ENCODE measurements at places on chromosomes 16 and 17.

DNA sequence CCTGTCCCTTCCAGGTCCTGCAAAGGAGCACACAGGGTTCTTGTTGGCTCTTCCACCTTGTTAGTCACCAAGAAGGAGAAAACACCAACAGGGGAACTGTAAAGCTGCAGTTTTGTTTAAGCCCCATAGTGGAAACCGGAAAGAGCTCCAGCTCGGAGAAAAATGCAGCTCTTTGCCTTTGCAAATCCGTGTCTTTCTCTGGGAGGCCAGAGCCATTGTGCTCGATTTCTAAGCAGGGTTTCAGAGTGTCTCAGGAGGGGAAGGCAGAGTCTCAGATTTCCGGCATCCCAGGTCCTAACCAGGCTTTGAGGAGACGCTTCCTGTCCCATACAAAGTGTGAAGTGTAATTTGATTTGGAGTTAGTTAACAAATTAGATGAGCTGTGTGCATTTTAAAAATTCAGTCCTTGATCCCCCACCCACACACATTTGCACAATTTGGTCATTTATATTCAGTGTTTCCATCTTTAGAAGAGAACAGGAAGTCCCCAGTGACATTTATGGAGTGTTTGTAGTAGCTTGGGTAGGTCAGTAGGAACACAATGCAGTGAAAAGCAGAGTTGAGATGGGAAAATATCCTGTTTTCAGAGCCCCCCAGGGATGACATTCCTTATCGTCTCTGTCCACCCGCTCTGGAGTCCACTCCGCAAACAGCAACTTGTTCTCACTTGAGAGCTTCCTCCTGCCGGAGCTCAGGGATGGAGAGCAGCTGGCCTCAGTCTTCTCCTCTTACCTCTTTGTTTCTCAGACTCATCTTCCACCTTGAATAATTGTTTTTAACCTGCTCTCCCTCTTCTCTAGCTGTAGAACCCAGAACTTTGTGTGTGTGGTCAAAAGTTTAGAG is 331.9 kb downstream of the SEC14L1 start:
- no peak for DNase-seq

- DNase-seq = no peak
Observed at GRCh38 chr17:44375196-44376017, 11.8 kb upstream of the FAM171A2 start.

DNA sequence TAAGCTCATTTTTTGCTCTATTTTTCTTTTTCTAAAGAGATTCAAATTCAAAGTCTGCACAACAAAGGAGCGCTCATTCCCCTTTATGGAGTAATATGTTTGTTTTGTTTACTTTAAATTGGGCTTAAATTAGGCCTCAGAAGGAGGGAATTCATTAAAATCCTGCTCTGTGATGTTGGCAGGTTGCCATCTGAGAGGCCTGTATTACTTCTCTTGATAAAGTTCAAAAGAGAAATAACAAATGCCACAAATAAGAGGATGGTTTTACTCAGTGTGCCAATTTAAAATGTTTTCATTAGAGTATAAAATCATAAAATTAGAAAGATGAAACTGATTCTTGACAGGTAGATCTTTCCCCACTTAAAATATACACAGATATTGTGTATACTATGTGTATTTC is 54.5 kb upstream of the HLF start:
- no peak for DNase-seq

- DNase-seq = no peak
Observed at GRCh38 chr16:78098595-78099270, 721 bp upstream of the WWOX start.

- no peak for DNase-seq
Observed at GRCh38 chr16:83312718-83313245, 495.0 kb upstream of the HSBP1 start.

- no peak for DNase-seq
Observed at GRCh38 chr17:4249452-4250029, 14.2 kb downstream of the ANKFY1 start.

- DNase-seq = no peak
Observed at GRCh38 chr16:84286578-84287240, 8.0 kb upstream of the WFDC1 start.

GRCh38 chr16:3190949-3191353 is 2.9 kb downstream of the OR1F1 start:
- DNase-seq = no peak

- DNase-seq = no peak
Observed at GRCh38 chr16:30665155-30665829, 7.1 kb downstream of the FBRS start.

All from activated CD4-positive, alpha-beta T cell treated with anti-CD3 and anti-CD28 coated beads, Interleukin-2, amount 50 U/mL, for 4 hours (primary cell).